Caco-2 (cell line): ENCODE measurements at places on chromosomes 13 and 19.
A peak's percentile ranks its signal among the peaks of the same experiment; 100 is the strongest.

GRCh38 chr13:33448889-33449288 lies 163.3 kb upstream of the STARD13 start:
- H3K27ac ChIP-seq: no peak overlapping the region
- no peaks in the 10 kb centered on the region for H3K36me3 ChIP-seq
- H3K4me1 ChIP-seq: peaks cover 8% of the 10 kb centered on the region; the same call in 1 of the 2 replicates
- no peak for DNase-seq
- no peak overlapping the region for H3K4me3 ChIP-seq

GRCh38 chr13:113203507-113204377 lies 4.7 kb downstream of the PCID2 start:
- no peak overlapping the region for H3K4me3 ChIP-seq
- no peaks in the 10 kb centered on the region for H3K27me3 ChIP-seq
- no peak overlapping the region for H3K27ac ChIP-seq

DNA sequence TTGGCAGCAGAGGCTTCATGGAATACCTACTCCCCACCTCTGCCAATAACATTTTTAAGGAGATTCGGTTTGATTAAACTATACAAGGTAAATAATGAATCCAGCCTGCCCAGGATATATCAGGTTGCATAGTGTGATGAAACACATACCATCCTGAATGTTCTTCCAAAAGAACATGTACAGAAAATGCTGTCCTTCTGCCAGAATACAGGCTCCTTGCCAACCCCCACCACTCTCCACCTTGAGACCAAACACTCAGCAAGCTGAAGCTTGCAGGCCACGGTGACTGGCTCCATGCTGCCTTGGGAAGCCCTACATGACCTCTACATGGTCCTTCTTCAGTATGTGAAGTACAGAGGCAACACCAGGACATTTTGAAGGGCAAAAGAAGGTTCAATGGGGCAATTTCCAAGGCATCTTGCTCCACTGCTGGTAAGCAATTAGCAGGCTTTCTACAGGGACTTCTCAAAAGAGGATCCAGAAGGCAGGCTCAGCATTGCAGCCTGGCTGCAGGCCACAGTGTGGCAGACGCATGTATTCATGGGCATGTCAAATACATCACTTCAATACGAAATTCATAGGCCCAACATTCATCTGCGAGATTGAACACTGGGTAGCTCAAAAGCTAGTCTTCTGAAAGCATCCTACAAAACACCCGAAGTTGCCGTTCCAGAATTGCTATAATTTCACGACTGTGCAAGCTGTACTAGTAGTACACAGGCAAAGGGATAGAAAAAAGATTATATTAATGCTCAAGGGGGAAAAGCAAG lies 62.4 kb upstream of the SERP2 start:
- no peaks in the 10 kb centered on the region for H3K36me3 ChIP-seq
- no peak overlapping the region for H3K27ac ChIP-seq
- no peak overlapping the region for H3K4me3 ChIP-seq
- H3K4me1 ChIP-seq: peaks cover 6% of the 10 kb centered on the region; the same call in 1 of the 2 replicates

- H3K27me3 ChIP-seq: no peaks in the 10 kb centered on the region
- no peaks in the 10 kb centered on the region for H3K4me1 ChIP-seq
- H3K36me3 ChIP-seq: no peaks in the 10 kb centered on the region
- DNase-seq: no peak
- no peak overlapping the region for H3K4me3 ChIP-seq
- H3K27ac ChIP-seq: no peak overlapping the region
Measured at GRCh38 chr19:42512743-42513304, 15.5 kb downstream of the CEACAM1 start.

DNA sequence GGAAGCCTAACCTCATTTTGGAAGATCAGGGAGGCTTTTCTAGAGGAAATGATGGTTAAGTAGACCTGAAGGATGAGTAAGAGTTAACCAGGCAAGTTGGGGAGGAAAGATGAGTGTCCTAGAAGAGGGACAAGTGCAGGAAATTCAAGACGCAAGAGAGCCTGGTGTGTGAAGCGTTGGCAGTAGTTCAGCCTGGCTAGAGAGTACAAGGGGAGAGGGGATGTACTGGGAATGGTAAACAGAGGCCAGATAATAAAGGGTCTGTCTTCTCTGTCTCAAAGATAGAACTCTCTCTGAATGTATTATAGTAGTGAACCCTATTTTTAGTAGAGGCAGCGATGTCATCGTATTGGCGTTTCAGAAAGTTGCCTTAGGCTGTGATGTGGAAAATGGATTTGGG lies 9.7 kb downstream of the DPY19L3 start:
- H3K27me3 ChIP-seq: no peaks in the 10 kb centered on the region
- no peak for DNase-seq
- no peak overlapping the region for H3K4me3 ChIP-seq
- no peaks in the 10 kb centered on the region for H3K36me3 ChIP-seq
- no peak overlapping the region for H3K27ac ChIP-seq

DNA sequence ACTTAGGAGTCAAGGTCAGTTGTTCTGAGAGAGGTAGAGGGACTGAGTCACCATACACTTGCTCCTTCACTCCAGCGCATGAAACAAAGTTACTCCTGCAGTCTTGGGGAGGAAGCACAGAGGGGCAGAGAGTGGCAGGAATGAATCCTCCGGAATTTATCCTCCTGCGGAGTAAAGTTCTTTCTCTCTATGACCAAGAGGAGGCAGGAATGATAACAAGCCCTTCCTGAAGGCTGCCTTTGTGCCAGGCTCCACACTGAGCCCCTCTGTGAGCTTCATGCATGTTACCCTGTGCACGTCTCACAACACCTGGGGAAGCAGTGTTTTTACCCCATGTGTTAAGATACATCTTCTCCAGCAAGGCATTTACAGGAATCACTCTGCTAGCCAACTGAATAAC lies 458.4 kb downstream of the KLF12 start:
- no peak overlapping the region for H3K4me3 ChIP-seq
- peaks cover 56% of the 10 kb centered on the region for H3K4me1 ChIP-seq
- no peaks in the 10 kb centered on the region for H3K36me3 ChIP-seq
- DNase-seq: no peak
- H3K27ac ChIP-seq: peak overlapping the region; percentile 69

- H3K27ac ChIP-seq: no peak overlapping the region
- peaks cover 5% of the 10 kb centered on the region; the same call in 1 of the 2 replicates for H3K36me3 ChIP-seq
- H3K27me3 ChIP-seq: no peaks in the 10 kb centered on the region
- no peaks in the 10 kb centered on the region for H3K4me1 ChIP-seq
- H3K4me3 ChIP-seq: no peak overlapping the region
Measured at GRCh38 chr19:13778398-13778797, 4.1 kb downstream of the C19orf53 start.

DNA sequence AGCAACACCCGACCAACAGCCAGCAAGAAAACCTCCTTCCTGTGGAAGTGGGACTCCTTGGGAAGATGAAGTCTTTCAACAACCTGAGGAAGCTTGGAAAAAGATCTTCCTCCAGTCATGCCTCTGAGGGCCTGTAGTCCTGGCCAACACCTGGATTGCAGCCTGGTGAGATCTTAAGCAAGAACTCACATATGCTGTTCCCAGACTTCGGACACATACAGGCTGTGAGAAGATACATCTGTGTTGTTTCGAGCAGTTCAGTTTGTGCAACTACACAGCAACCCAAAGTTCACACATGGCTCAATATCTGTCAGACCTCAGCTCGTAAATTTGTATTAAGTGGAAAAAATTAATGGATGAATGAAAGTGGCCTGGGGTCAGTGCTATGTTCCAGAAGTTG lies 65.1 kb upstream of the UBAC2 start:
- H3K27me3 ChIP-seq: no peaks in the 10 kb centered on the region
- no peaks in the 10 kb centered on the region for H3K36me3 ChIP-seq
- H3K4me1 ChIP-seq: peaks cover 9% of the 10 kb centered on the region; the same call in 1 of the 2 replicates
- no peak overlapping the region for H3K4me3 ChIP-seq

- H3K27ac ChIP-seq: no peak overlapping the region
- no peaks in the 10 kb centered on the region for H3K4me1 ChIP-seq
- DNase-seq: no peak
- no peaks in the 10 kb centered on the region for H3K27me3 ChIP-seq
Measured at GRCh38 chr13:41541142-41541938, 84.0 kb downstream of the RGCC start.
